ENCODE measurements at places on chromosomes 5 and 9.

DNA sequence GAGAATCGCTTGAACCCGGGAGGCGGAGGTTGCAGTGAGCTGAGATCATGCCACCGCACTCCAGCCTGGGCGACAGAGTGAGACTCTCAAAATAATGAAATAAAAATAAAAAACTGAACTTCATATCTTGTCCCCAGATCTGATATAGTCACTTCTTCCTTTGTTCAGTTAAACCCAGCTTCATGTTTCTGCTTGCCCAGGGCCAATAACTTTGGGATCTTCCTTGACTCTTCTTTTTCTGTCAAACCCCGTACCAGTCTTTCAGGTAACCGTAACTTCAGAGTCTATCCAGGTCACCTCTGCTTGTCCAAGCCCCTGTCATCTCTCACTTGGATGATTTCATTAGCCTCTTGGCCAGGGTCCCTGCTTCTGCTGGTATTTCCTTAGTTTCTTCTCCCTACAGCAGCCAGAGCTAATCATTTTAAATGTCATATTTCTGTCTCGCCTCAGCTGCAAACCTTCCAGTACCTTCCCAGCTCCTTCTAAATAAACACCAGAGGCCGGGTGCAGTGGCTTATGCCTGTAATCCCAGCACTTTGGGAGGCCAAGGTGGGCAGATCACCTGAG lies 19.7 kb upstream of the ABL1 start:
- no peak for DNase-seq

GRCh38 chr9:135243201-135244190 lies 156.0 kb downstream of the OLFM1 start:
- DNase-seq: no peak

DNA sequence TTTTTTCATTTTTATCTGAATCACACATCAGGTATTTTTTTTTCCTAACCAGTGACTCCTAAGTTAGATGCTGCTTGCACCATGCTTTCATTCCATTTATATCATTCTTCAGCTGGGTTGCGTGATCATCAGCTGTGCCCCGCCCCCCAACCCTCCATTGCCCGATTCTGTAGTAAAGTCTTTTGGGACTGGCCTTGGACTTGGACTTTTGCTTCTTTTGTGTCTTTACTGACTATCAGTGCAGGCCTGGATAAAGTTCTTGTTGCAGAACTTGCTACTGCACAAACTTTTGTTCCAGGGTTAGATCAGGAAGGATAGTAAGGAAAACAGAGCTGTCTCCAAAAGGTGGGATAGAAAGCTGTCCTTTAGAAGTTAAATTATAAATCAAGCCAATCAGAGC lies 38.5 kb downstream of the SLC22A5 start:
- no peak for DNase-seq

DNA sequence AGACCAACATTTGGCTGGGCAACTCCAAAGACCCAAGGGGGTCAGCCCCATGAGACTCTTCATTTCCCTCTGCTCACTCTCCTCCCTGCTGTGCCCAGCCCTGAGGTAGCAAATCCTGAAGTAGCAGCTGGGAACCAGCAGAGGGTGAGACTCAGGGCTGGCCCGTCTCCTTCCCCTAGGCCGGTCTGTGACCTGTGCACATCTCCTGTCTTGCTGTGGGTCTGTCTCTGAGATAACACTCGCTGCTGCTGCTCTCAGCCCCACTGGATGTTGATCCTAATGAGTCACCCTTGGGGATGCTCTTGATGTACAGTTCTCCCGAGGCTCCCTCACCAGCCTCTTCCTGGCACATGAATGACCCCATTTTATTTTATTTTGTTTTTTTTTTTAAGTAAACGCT lies 7.3 kb upstream of the OR2V1 start:
- no peak for DNase-seq

DNA sequence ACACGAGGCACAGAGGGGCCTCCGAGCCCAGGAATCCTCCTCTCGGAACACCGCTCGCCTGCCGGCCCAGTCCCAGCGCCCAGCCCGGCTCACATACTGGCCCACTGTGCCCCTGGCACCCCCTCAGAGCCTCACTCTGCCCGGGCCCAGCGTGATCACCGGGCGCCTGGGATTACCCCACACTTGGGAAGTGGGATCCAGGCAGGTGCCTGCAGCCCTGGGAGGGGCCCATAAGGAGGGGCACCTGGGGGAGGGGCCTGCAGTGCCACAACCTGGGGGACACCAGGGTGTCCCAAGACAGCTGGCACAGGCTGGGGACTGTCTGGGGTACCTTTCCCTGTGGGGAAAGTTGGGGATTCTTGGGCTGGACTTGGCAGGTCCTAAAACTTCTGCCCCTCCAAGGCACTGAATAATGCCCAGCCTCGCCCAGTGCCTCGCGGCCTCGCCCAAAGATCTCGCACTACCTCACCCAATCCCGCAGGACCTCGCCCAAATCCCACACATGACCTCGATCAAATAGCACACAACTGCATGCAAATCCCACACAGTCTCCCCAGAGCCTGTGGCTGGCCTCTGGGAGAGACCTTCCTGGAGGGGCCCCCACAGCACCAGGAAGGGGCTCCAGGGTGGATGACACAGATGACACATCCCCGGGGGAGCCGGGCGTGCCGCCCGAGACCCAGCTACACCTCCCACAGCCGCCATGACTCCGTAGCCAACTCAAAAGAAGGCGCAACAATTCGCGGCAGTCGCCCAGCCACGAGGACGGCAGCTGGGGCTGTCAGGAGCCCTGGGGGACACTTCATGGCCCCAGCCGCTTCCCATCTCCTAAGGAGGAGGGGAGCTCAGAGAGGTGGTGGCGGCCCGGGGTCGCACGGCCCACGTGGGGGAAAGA lies 13.7 kb downstream of the NOTCH1 start:
- no peak for DNase-seq

DNA sequence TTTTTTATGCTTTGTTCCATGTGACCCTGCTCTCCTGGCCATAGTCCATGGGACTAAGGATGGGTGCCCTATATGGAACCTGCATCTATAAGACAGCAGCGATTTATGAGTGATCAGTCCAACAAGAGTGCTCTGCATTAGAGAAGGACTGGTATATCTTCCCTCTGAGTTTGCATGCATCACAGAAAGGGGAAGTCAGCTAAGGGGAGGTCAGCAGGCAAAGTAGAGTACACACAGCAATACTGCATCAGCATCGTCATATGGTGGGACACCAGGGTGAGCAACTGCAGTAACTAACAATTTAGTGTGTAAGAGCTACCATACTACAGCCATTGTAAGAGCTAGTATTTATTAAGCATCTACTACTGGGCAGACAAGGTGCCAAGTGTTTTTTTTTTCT lies 311.3 kb downstream of the NDUFS4 start:
- DNase-seq: no peak

Data from activated effector memory CD4-positive, alpha-beta T cell treated with anti-CD3 and anti-CD28 coated beads, Interleukin-2, amount 50 U/mL, for 16 hours (primary cell).